Nucleus accumbens (tissue), 56 donors: ENCODE measurements at places on chromosomes 12 and 14.

- DNase-seq, result no peak
Measured at GRCh38 chr14:85280074-85280473, 249.9 kb upstream of the FLRT2 start.

GRCh38 chr12:65891219-65891618, 66.9 kb downstream of the HMGA2 start:
- no peak for DNase-seq

DNA sequence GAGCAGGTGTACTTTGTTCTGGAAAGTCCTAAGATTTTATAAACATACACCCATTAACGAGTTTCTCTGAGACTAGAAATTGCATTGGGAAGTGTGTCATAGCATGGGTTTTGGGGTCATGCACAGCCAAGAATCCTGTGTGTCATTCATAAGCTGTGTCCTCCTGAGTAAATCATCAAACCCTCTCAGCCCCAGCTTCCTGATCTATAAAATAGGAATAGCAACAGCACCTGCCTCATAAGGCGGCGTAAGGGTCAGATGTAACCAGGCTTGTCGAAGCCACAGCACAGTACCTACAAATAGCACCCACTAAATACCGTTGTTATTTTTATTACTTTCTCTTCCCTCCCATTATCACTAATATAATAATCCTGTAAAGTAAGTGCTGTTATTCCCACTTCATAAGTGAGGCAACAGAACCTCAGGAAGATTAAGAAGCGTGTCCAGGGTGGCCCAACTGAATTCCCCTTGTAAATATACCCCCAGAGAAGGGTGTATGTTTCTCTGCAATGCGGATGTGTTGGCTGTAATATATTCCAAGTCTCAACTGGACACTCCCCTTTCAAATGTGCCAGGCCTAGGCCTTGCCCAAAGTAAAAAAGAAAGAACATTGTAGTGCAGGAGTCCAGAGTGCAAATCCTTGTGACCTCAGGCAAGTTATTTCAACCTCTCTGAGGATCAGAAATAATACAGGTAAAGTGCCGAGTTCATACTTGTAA, 188.3 kb upstream of the BCL2L14 start:
- no peak for DNase-seq

DNA sequence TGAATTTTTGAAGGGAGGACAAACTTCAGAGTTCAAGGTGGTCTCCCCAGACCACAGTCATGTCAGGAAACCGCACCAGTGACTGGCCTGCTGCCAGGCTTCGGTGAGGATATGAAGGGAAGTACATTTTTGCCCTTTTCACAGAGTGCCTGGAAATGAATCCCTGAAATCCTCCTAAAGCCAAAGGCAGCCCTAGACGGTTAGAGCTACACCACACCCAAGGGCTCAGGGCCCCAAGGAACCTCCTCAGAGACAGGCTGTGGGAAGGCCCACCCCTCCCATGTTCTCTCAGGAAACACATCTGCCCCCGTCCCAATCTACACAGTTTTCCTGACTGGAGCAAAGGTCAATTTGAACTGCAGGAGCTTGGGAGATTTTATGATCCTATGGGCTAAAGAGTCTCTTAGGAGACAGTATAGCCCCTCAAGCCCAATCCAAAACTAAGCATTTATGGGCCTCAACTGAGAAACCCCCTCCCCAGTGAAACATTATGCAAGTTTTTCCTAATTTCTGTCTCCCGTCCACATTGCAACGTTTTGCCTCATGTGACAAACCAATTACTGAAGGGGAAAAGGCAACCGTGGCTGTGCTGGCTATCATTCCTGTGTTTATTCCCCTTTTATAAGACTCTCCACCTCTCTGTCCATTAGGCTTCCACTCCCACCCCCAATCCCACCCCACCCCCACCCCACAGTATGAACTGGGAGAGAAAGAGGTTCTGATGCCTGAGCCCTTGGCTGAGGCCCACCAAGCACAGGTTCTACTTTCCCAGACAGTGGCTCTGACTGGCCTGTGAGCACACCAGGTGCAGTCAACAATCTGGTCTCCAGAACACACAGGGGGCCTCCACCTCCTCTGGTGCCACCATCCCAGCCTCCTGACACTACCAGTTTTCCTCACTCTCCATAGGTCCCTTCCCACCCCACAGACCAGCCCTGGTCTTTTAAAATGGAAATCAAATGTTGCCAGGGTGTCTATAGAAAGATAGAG, 9.6 kb upstream of the RNASE1 start:
- no peak for DNase-seq

- no peak for DNase-seq
Measured at GRCh38 chr14:60490270-60490669, 4.4 kb upstream of the C14orf39 start.

DNA sequence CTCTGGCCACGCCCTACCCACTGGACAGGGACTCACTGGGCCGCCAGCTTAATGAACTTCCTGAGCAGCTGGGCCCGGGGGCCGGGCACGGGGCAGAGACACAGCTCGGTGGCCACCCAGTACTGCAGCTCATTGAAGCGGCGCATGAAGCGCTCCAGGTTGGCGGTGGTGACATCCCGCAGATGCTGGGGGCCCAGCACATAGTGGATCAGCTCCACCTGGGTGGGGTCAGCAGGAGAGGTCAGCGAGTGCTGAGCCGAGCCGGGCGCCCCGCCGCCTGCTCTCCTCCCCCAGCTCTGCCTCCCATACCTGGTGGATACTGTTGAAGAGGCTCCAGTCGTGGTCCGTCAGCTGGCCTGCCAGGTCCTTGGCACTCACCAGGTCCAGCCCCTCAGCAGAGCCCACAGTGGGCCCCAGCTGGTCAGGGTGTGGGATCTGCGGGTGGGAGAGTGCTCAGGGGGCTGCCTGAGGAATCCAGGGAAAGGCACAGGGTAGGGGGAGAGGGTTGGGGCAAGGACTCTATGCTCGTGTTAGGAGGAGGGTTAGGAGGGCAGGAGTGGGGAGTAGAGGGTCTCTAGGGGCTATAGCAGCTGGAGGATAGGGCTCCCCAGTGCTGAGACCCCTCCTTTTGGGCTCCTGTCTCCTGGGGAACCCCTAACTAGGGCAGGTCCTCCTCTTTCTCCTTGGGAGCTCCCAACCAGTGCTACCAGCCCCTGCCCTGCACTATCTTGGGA, 15.5 kb upstream of the ENDOU start:
- no peak for DNase-seq

DNA sequence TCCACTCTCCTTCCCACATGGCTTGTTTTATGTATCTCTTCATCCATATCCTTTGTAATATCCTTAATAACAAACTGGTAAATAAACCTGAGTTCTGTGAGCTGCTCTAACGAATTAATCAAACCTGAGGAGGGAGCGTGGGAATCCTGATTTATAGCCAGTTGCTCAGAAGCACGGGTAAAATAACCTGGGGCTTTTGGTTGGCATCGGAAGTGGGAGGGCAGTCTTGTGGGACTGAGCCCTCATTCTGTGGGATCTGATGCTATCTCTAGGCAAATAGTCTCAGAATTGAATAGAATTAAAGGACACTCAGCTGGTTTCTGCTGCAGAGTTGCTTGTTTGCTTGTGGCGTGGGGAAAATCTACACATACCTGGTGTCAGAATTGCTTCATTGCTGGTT, 17.5 kb upstream of the LDHB start:
- no peak for DNase-seq

- no peak for DNase-seq
Measured at GRCh38 chr14:90536092-90536491, 139.3 kb downstream of the CALM1 start.

- DNase-seq, result no peak
Measured at GRCh38 chr14:89616852-89617341, 199.9 kb upstream of the FOXN3 start.

GRCh38 chr14:43792980-43793379, 714.1 kb downstream of the FSCB start:
- DNase-seq, result no peak

DNA sequence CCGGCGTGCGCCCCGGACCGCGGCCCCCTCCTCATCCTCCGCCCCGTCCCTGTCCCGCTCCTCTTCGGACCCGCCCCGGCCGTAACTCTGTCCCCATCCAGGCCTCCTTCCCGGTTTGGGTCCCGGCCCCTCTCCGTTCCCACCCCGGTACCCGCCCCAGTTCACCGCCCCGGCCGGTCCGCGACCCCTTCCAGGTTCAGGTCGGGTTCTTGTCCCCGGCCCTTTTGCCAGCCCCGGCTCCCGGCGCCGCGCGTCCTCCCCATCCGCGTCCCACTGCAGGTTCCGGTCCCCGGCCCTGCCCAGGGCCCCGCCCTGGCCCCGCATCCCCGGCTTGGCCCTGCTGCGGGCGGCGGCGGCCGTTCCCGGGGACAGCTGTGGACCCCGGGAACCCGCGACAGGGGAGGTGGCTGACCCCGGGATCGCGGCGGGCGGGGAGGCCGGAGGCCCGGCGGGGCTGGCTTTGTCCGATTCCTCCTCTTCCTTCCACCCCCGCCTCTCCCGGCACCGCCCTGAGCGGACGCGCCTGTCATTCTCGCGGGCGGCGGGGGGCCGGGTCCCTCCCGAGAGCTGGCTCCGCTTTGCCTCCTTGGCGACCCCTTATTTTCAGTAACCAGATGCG, 601 bp downstream of the KLC1 start:
- DNase-seq, result peak; percentile 61

- no peak for DNase-seq
Measured at GRCh38 chr12:107320033-107320928, 226.9 kb upstream of the CRY1 start.

- DNase-seq, result peak; percentile 54
Measured at GRCh38 chr12:54970741-54971140, 13.8 kb downstream of the TESPA1 start.

GRCh38 chr14:33356181-33356580, 417.5 kb downstream of the NPAS3 start:
- DNase-seq, result no peak

DNA sequence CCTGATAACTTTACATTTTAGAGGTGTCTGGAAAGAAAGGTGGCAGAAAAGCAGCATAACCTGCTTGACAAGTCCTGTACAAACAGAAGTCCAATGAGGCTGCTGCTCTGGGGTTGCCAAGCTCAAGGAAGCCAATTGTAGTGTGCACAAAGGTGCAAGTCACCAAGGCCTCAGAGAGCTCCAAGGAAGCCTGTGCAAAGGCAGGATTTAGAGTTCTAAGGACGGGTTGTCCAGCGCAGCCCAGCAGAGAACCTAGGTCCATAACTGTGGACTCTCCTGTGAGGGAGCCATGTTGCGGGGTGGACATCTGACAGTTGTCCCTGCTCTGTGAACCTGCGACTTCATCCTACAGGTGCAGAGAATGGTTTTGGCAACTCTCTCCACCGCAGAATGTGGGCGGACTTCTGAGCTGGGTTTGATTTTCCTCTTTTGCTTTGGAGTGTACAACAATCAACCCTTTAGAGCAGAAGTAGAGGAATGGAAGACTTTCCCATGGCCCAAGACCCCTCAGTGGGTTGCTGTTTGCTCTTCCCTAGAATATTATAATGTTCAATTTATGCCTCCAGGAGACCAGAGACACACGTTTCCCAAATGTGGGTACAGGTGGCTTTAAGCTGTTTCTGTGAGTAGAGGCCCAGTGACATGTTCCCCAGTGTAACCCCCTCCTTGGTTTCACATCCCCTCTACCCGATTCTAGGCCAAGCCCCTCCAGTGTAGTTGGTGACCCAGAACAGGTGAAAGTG, 81.0 kb downstream of the ETV6 start:
- no peak for DNase-seq

GRCh38 chr14:97788364-97788763, 991.2 kb downstream of the VRK1 start:
- DNase-seq, result no peak

DNA sequence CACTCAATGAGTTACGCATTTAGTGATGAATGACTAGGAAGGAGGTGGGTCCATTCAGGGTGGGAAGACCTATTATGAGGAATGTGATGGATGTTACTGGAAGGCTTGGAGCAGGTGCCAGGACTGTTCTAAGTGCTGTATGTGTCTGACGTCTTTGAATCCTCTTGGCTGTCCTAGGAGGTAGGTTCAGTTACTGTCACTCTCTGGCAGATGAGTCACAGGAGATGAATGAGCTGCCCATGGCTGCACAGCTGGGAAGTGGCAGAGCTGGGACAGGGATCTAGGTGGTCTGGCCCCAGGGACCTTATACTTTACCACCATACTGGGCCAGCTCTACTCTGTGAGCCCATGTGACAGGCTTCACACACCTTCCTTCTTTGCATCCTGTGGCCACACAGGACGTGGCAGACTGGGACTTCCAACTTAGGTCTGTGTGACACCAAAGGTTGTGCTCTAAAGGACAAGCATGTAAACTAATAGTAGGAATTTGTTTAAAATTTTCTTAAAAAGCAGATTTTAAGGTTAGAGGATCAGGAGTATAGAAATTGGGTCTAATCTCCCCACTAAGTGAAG, 24.0 kb downstream of the TCTN1 start:
- DNase-seq, result no peak
